Mucosa of gallbladder (tissue), 1 donor: ENCODE measurements at places on chromosomes 2 and 18. TPM values are rescaled to one million over a fixed set of nuclear protein-coding genes. Genes with fewer than 3 reads are reported as not detected.
A peak's percentile ranks its signal among the peaks of the same experiment; 100 is the strongest.

Gene NT5C1B
- total RNA-seq: not detected

Gene PROKR1
- not detected for total RNA-seq

Gene LRRC30
- total RNA-seq: not detected

Gene ALPP
- total RNA-seq: not detected

Gene IL36RN
- not detected for total RNA-seq

Gene MLPH
- 222 TPM for total RNA-seq

Gene ANKAR
- 9.3 TPM for total RNA-seq

Gene ALK
- total RNA-seq: 0.20 TPM

Gene GPR35
- total RNA-seq: 71.2 TPM

Gene SERPINB11
- total RNA-seq: not detected

Gene GULP1
- total RNA-seq: 53.4 TPM

Gene GPR55
- total RNA-seq: 0.37 TPM

GRCh38 chr2:236120141-236120601 is 48.0 kb downstream of the GBX2 start:
- no peak for DNase-seq

GRCh38 chr2:19360266-19360965 is 2.0 kb upstream of the OSR1 start:
- no peak for DNase-seq

GRCh38 chr2:236671896-236672562 is 102.4 kb downstream of the ACKR3 start:
- DNase-seq: no peak

DNA sequence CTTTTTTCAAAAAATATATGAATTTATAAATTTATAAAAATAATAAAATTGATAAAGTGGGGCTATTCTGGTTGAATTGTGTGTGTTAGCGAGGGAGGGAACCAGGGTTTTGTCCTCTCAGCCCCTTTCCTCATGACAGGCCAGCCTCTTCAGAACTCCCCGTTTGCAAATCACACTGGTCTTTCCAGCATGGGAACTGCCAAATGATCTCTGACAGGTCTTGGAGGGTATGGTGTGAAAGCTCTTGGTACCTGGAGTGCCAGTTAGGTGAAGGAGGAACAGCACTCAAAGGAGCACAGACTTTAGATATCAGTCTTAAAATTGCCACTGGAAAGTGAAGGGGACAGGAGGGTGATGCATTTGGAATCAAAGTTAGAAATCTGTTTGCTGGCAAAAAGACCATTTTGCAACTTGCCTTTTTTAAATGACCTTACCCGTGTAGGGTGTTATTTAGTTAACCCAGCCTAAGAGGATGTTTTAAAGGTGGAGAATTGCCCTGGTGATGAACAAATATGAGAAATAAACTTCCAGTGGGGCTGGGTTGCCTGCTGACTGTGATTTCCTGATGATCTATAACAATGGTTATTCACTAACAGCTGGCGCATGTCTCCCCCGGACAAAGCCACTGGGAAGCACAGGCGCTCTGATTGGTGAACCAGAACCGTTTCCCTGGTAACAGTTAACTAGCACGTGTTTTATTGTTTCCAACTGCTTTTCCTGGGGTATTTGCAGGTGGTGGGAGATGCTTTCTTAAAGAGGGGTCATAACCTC is 85.3 kb upstream of the EFEMP1 start:
- peak; percentile 43 for DNase-seq

DNA sequence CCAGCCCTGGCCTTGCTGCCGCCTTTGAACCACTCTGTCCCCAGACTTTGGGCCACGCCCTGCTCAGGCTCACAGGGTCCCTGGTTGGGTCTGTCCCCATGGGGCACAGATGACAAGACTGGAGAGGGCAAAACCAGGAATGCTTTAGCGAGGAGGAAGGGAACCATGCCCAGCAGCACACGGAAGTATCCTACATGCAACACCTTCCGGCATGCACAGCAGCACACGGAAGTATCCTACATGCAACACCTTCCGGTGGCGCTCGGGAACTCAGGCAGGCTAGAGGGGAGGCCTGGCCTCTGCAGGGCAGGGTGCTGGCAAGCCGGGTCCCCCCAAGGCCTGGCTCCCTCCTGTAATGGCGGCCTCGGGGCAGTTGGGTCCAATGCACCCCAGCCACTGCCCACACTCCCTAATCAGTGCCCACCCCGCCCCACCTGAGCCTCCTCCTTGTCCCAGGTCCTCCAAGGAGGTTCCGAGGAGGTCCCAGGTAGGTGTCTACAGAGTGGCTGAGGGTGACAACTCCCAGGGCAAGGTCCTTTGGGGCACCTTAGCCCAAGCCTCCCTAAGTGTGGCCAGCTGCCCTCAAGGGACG is 33.6 kb upstream of the SNED1 start:
- no peak for DNase-seq

GRCh38 chr2:46915281-46915810 is at the start of gene MCFD2:
TSS of gene MCFD2 (minus strand) at chr2:46915806. CDS start at chr2:46909171, 6,635 bp downstream.
- DNase-seq: no peak

GRCh38 chr18:32114293-32114942 is 22.7 kb downstream of the RNF138 start:
- no peak for DNase-seq

- DNase-seq: no peak
Measured at GRCh38 chr2:115842306-115842705, 1399.9 kb downstream of the DPP10 start.

DNA sequence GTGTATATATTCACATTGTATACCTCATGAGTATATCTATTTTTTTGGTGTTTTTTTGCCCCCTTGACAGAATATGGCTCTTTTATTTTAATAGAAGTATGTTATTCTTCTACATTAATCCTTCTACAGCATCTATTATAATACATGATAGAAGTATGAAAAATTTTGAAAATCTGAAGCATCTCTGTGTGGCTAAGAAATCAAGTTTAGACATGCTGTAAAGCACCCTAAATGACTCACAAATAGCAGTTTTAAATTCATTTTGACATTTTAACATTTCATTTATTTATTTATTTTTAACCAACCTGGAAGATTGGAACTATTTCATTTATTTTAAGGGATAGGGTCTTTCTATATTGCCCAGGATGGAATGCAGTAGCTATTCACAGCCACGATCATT is 33.8 kb upstream of the ROCK1 start:
- no peak for DNase-seq

GRCh38 chr18:7908681-7909299 is 341.7 kb downstream of the PTPRM start:
- DNase-seq: no peak

- no peak for DNase-seq
Measured at GRCh38 chr2:11466307-11467128, 557 bp upstream of the E2F6 start.

GRCh38 chr2:18527326-18527725 is 33.1 kb downstream of the RDH14 start:
- no peak for DNase-seq

GRCh38 chr2:38685116-38685735 is 19.3 kb downstream of the GALM start:
- no peak for DNase-seq

DNA sequence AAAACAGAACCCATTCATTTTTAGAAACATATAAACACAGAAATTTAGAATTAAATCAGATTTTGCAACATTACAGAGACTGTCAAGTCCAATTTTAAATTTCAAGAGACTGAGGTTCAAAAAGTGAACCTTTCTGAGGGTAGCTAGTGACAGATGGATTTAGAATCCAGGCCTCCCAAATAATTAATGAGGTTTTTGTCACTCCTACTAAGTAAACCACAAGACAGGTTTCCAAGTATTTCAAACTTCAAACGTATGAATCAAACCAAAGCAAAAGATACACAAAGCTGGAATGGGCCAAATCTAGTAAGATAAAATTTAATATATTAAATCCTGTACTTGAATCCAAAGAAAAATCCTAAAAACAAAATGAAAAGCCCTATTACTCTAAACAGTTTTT is 25.3 kb downstream of the PPP4R3B start:
- no peak for DNase-seq

DNA sequence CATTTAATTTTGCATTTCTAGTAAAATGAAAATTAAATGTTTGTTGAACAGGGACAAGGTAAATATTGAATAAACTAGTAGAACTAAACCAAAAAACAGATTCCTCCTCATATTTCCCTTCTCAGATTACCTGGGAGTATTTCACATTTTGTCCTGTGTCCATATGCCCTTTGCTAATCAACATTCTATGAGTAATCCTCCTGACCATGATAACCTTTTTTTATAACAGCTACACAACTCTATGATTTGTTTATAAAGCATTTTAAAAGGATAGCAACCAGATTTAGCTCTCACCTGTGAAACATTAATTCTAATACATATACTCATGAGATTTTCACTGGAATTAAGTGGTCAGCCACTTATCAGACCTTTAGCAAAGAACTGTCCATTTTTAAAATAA is 7.1 kb upstream of the DSG2 start:
- DNase-seq: no peak

DNA sequence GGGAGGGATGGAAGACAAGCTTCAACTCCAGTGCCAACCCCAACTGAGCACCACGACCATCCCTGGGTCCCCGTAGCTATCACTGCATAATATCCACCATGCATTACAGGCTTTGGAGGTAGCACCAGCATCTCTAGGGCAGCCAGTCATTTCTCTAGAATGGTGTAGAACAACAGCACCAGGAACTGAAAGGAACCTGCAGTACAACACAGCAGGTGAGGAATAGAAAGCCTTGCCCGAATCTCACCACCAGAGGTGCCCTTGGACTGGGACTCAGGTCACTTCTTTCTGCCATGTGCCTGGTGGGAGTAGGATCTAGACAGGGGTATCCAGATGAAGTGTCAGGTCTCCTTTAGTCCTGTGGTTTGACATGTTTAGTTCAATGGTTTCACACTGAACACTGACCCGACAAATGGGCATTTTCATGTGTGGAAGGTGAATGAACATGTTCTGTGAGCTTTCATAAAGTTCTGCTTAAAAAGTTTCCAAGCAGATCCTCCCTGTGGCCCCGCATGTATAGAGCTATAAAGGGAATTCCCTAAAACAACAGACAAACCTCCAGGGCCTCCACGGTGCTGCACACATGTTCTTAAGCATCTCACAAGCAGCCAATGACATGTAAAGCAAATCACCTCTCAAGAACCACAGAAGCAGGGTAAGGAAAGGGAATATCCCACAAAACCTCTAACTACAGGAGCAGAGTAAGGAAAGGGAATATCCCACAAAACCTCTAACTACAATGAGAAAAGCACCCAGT is 208.3 kb downstream of the AFF3 start:
- no peak for DNase-seq

- DNase-seq: no peak
Measured at GRCh38 chr18:34867520-34867919, 157.4 kb downstream of the DTNA start.

GRCh38 chr2:14967729-14968128 is 335.2 kb downstream of the LRATD1 start:
- DNase-seq: no peak

DNA sequence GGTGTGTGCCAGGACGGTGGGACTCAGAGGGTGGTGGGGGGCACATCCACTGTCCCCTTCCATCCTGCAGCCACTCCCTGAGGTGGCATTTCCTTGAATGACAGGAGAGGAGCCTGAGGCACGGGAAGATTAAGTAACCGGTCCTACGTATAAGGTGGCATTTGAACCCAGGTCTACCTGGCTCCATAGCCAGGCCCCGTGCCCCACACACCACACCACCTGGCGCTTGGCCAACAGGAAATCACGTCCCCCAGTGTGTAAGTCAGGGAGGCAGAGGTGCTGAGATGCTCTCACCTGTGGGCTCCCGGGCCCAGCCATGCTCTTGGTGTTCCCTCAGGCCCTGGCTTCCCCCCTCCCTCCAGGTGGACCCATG is 53.7 kb downstream of the HPCAL1 start:
- no peak for DNase-seq

GRCh38 chr2:231547315-231548110 is 17.3 kb upstream of the NMUR1 start:
- no peak for DNase-seq

DNA sequence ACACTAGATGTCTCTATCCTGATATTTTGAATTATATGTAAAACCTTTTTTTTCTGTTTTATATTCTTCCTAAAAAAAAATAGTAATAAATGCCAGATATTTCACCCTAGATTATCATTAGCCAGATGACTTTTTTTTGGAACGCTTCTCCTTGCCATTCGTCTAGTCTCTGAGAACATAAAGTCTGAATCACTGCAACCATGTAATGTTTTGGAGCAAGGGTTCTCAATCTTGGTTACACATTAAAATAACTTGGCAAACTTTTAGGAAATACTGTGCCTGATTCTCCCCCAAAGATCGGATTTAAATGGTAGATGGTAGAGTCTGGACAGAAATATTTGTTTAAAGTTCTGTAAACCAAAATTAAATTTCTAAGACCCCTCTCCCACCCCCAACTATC is 21.0 kb downstream of the SLC25A52 start:
- no peak for DNase-seq

GRCh38 chr18:54968807-54969206 is 9.5 kb upstream of the CCDC68 start:
- DNase-seq: no peak

GRCh38 chr2:122704109-122704563 is 948.7 kb downstream of the TSN start:
- no peak for DNase-seq

DNA sequence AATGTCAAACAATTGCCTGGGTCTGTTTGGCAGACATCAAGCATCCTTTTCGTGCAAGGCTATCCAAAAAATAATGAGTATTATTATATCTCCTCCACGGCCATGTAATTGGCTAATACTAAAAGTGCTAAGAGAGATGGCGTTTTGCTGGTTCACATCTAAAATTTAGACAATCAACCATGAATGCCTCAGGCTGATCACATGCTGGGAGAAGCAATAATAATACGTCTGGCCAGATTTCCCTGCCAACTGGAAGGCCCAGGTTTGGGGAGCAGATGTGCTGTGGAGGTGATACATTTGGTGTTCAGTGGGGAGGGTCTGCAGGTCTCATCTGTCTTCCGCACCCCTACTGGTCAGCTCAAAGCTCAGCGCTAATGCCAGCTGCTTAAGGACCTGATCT is 60.3 kb upstream of the CREB1 start:
- no peak for DNase-seq
